Neuronal stem cell (in vitro differentiated cells): ENCODE measurements at places on chromosomes 5 and 9.

DNA sequence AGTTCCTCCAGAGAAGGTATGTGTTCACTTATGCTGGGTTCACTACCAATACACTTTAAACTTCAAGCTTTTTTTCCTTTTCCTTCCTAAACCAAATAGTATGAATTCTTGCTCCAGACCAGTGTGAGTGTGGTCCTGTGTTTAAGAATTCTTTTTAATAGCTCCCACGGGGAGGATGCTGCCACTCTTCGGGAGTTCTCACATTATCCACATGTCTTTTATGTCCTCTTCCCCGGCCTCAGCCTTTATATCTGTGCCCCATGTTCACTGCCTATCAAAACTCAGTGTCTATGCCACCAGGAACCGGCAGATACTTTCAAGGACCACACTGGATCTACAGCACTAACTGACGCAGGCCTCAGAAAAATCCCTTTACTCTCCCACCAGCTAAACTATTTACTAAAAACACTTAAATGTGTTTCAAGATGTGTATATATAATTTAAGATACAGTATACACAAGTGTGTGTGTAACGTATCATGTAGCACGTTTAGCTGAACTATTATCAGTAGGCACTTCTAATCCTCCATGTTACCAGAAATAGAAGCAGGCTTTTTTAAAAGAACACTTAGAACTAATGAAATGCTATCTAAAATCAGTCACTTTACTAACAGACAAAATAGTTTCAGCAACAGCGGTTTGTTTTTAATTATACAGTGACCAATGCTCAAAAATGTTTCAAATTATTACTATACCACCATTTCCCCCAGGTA lies 88.0 kb downstream of the PLPP1 start:
- H3K4me1 ChIP-seq: no peaks in the 10 kb centered on the region
- no peak overlapping the region for H3K27ac ChIP-seq
- no peaks in the 10 kb centered on the region for H3K27me3 ChIP-seq
- H3K4me3 ChIP-seq: no peak overlapping the region
- H3K36me3 ChIP-seq: no peaks in the 10 kb centered on the region

DNA sequence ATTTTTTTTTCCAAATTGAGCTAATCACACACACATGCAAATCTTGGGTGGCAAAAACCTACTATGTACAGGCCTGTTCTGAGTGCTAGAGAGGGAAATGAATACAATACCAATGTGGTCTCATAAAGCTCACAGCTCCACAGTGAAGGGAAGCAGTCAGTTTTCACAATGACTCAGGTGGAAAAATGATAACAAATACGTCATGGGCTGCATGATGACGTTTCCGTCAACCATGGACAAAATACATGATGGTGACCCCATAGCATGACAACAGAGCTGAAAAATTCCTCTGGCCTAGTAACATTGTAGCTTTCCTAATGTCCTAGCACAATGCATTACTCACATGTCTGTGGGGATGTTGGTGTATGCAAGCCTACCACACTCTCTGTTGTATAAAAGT lies 252.5 kb downstream of the TRIM32 start:
- DNase-seq: no peak
- no peak overlapping the region for H3K27ac ChIP-seq
- H3K27me3 ChIP-seq: no peaks in the 10 kb centered on the region
- no peak overlapping the region for H3K4me3 ChIP-seq
- H3K4me1 ChIP-seq: no peaks in the 10 kb centered on the region
- no peaks in the 10 kb centered on the region for H3K36me3 ChIP-seq

GRCh38 chr9:130301483-130302286 lies 36.1 kb downstream of the HMCN2 start:
- no peak overlapping the region for H3K27ac ChIP-seq
- H3K4me3 ChIP-seq: no peak overlapping the region
- no peaks in the 10 kb centered on the region for H3K4me1 ChIP-seq
- no peaks in the 10 kb centered on the region for H3K27me3 ChIP-seq

- no peaks in the 10 kb centered on the region for H3K27me3 ChIP-seq
- H3K4me3 ChIP-seq: no peak overlapping the region
- peaks cover 11% of the 10 kb centered on the region for H3K36me3 ChIP-seq
- H3K4me1 ChIP-seq: no peaks in the 10 kb centered on the region
- H3K27ac ChIP-seq: no peak overlapping the region
These were observed 41.1 kb downstream of the NFX1 start for GRCh38 chr9:33331377-33331891.

- no peak for DNase-seq
- H3K4me3 ChIP-seq: no peak overlapping the region
- no peaks in the 10 kb centered on the region for H3K36me3 ChIP-seq
- no peaks in the 10 kb centered on the region for H3K27me3 ChIP-seq
- H3K27ac ChIP-seq: no peak overlapping the region
- peaks cover 3% of the 10 kb centered on the region for H3K4me1 ChIP-seq
These were observed 201.9 kb downstream of the ZNF608 start for GRCh38 chr5:124544366-124545055.

DNA sequence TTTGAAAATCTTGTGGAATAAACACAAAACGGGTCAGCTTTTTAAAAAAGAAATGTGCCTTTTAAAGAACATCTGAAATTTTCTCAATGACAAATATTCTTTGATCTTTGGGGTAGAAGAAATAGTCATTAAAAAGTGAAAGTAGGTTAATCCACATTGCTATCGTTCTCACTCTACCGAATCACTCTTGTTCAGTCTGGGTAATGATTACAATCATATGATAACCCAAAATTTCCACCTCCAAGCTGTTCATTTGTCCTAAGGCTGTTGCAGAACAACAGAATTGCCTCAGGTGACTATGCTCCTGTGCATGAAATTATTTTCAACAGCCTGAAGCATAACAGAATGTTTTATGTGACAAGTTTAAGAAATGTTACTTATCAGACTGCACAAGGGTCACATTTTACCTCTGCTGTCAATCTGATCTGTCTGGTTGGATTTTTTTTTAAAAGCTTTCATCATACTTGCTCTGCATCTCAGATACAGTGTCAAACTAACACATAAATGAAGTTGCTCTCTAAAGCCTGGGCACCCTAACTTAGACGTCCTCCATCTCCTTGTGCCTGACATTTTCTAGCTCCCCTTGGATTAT lies 227.3 kb downstream of the LURAP1L start:
- H3K27ac ChIP-seq: no peak overlapping the region
- H3K36me3 ChIP-seq: no peaks in the 10 kb centered on the region
- H3K4me3 ChIP-seq: no peak overlapping the region
- peaks cover 1% of the 10 kb centered on the region for H3K4me1 ChIP-seq
- DNase-seq: no peak

DNA sequence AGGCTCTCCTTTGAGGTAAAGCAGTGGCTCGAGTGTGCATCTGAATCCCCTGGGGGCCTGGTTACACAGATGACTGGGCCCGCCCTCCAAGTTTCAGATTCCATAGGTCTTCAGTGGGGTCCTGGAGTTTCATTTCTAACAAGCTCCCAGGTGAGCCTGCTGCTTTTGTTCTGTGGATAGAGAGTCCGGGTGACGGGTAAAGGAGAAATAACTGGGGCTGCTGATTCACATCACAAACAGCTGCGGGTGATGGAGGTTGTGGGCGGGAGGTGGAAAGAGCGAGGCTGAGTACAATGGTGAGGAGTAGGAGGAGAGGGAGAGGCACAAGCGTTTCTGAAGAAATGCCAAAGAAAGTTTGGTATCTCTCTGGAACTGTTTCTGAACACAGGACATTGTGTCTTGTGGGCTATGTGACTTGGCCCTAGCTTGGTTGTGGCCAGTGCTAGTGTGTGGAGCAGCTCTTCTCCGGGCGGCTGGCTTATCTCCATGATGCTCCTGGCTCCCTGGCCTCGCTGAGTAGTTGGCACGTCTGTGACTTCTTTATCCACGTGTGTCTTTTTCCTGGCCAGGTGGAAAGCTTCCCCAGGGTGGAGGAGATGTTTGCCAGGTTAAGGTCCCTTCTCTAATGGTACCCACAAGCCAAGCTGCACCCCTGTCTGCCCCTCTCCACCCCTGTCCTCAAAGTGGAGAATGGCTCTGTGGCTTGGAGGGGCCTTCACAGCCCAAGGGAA lies 61.7 kb downstream of the HSPA4 start:
- no peaks in the 10 kb centered on the region for H3K36me3 ChIP-seq
- peaks cover 25% of the 10 kb centered on the region for H3K27me3 ChIP-seq
- DNase-seq: no peak
- H3K4me3 ChIP-seq: no peak overlapping the region
- no peak overlapping the region for H3K27ac ChIP-seq
